ENCODE measurements at places on chromosomes 13 and 19.

GRCh38 chr13:72430923-72431322 lies 296.5 kb downstream of the MZT1 start:
- DNase-seq, result no peak

DNA sequence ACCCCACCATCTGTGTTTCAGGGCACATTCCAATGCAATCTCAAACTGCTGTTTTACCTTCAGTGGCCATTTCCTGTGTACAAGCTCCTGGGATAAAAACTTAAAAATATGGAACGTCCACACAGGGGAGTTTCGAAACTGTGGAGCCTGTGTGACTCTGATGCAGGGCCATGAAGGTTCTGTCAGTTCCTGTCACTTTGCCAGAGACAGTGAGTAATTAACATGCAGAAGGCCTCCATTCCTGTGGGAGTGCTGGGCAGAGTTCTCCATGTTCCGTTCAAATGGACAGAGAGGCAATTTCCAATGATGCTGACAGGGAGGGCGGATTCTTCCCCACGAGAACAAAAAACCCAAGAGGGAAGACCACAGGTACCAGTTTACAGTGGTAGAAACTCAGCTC lies 24.4 kb downstream of the WDR88 start:
- DNase-seq, result no peak

- no peak for DNase-seq
Measured at GRCh38 chr13:110774051-110774450, 60.6 kb downstream of the ING1 start.

- DNase-seq, result no peak
Measured at GRCh38 chr13:60164234-60164889, 634 bp upstream of the DIAPH3 start.

GRCh38 chr19:12603714-12604113 lies 6.9 kb downstream of the ZNF490 start:
- peak; percentile 88 for DNase-seq

DNA sequence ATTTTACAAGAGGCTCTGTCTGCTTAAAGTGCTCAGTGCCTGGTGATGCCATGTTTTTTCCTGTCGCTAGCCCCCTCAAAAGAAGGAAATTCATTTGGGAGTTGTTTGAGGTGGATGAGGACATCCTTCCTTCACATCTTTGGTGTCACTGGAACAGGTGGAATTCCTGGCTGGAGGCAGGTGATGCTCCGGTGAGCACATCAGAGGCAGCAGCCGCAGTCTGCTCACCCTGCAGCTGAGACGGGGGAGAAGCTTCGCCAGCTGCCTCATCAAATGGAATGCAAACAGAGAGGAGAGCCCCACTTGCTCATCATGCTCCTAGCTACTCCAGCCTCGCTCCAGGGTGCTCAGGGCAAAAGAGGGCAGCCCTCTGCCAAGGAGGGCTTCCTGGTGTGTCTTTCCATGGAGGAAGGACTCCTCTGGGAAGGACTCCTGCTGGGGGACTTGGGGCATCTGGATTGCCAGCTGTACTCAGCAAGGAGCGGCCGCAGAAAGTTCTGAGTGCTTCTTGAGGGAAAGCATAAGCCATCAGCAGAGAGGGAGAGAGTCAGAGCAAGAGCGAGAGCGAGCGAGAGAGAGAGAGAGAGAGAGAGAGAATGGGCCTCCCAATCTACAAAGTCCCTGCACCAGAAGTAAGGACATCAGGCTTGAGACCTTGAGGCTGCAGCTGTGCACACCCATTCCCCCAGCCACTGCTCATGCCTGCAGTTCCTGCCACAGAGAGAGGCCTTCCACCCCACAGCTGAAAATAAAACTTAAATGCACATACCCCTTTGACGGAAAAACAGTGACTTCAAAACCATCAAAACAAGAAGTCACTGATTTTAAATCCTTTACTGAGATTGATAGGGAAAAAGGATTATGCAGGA lies 74.3 kb upstream of the UBL3 start:
- DNase-seq, result no peak

GRCh38 chr13:49319951-49320350 lies 72.2 kb downstream of the CDADC1 start:
- DNase-seq, result no peak

DNA sequence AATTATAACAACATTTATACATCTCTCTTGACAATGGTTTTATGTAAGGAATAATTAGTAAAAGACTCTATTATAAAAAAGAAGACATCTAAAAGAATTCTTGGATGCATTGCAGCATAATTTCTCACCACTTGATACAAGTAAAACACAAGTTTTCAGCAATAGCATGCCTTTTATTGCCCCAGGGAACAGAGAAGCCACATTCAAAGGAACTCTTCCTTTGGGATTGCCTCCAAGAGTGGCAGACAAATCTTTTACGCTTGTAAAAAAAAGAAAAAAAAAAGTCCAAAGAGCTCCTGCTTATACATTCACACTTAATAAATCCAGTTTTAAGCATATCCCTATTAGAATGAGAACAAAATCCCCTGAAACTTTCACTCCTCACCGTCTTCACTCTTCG lies 2357.8 kb upstream of the PCDH20 start:
- DNase-seq, result no peak

- no peak for DNase-seq
Measured at GRCh38 chr13:99984461-99985240, 3.1 kb downstream of the ZIC2 start.

DNA sequence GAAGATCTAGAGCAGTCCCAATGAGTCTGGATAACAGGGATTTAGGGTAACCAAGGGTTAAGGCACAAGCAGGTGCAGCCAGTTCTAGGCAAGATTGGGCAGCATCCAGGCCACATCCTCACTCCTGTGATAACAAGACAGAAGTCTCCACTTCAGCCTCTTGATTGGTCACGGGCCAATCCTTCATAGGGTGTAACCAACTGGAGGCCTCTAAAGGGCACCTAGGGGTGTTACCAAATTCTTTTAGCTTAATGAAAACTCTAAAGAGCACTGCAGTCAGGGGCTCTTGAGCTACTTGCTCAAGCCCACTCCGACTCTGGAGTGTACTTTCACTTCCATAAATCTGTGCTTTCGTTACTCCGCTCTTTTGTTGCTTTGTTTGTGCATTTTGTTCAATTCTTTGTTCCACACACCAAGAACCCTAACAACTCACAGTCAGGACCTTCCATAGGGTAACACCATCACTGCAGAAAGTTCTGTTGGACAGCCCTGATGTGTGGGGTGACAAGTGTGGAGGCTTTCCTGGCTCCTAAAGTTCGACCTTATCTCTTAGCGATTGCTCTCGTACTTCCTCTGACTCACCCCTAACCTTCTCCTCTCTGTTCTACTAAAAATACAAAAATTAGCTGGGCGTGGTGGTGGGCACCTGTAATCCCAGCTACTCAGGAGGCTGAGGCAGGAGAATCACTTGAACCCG lies 36.1 kb downstream of the ZSWIM9 start:
- no peak for DNase-seq

DNA sequence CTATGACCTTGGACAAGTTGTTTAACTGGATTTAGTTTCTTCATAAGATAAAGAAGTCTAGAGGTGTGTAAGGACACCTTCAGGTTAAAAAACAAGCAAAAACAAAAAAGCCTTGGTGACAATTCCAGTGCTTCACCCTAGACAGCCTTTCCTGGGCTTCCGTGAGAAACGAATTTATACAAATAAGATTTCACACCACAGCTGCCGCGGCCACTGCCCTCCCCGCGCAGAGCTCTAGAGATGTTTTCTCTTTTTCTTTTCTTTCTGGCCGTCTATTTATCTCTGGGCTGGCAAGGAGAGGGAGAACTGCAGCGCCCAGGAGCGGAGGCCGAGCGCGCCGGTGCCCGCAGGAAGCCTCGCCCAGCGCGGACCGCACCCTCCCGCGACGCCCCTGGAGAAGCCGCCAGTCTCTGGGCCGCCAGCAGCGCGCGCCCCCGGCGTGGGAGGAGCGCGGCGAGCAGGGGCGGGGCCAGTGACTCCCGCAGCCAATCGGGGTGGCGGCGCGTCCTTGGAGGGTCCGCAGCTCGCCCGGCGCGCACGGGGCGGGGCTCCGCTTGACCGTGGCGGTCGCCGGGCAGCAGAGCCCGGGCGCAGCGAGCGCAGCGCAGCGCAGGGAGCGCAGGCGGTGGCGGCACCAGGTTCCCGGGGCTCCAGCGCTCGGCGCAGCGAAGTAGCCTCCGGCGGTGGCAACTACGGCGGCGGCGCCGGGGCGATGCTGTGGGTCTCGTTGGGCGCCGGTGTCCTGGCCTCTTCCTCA lies 107.0 kb downstream of the RXFP2 start:
- peak; percentile 47 for DNase-seq

DNA sequence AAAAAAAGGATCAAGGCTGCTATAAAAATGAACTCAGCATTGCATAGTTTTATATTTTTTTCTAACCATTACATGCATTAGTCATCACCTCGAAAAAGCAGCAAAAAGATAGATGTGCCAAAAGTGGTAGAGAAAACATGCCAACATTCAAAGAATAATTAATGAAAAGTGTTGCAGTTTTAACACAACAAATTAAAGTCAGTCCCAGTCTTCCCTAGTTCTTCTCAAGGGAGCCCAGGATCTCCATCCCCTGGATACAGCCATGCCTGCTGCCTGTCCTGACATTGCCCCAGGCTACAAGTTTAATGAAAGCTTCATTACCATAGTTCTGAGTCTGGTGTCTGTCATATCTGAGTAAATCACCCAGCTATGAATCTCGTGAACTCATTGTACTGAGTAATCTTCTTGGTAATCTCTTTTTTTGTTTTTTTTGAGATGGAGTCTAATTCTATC lies 116.6 kb upstream of the KLF12 start:
- DNase-seq, result no peak

Data from activated naive CD4-positive, alpha-beta T cell treated with anti-CD3 and anti-CD28 coated beads for 36 hours (primary cell).